Cortex of kidney (tissue), 1 donor: ENCODE measurements at places on chromosomes 16 and 17.

- DNase-seq: no peak
Observed at GRCh38 chr16:22070361-22071330, 21.7 kb upstream of the VWA3A start.

DNA sequence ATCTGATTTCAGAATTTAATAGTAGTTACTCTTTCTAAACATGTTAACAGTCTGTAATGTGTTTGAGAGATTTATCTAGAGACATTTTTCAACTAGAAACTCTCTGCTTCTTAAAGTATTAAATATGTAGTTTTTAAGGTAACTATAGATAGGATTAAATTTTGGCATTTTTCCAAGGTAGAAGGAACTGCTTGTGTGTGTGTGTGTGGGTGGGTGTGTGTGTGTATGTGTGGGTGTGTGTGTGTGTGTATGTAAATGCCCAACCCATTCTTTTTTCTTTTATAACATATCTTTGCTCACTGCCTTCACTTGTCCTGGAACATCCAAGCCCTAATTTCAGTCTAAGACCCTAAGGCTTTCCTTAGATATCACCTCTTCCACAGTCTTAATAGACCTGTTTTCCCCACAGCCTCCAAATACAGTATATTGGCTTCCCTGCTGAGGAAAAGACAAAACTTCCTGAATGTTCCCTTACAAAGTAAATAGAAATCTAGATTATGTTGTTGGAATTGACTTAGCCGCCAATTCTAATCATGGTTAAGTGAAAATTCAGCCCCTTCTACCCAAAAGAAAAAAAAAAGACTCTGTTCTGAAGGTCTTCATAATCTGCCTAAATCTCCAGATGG, 33.5 kb downstream of the NUP93 start:
- DNase-seq: no peak

- no peak for DNase-seq
Observed at GRCh38 chr17:75652934-75653549, 13.9 kb downstream of the RECQL5 start.

DNA sequence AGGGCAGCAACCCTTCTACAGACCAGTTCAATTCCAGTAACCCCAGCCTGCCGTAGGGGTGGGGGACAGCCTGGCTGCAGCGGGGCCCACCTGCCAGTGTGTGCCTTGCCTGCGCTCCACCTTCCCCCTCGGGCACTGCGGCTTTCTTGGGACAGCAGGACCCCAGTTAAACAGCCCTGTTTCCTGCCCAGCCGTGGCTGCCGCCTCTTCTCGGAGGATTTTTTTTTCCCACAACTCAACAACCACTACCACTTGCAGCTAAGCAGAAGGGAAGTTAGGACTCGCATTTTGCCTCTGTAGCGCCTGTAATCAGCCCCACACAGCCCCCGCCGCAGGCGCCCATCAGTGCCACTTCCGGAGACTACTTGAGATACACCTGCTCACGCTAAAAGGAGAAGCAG, 76.1 kb downstream of the RAI1 start:
- DNase-seq: no peak

- peak; percentile 25 for DNase-seq
Observed at GRCh38 chr16:56657555-56658326, at the start of gene MT1F. TSS of gene MT1F (plus strand) at chr16:56657959. CDS start at chr16:56658059, 100 bp downstream.

DNA sequence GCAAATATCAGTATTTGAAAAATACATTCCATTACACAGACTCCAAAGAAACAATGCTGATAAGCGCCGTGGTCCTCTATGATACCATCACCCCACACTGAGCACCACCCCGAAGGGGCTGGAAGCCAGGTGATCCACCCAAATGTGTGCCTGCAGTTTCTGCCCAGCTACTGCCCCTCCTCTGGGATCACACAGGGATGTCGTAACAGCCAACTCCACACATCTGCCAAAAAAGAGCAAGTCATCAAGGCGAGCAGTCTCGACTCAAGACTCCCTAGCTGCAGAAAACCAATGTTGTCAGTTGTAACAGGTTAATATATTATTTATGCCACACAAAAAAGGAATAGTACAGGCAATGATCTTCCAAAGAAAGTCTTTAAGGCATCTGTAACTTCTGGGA, 21.0 kb downstream of the CYB5D2 start:
- no peak for DNase-seq

DNA sequence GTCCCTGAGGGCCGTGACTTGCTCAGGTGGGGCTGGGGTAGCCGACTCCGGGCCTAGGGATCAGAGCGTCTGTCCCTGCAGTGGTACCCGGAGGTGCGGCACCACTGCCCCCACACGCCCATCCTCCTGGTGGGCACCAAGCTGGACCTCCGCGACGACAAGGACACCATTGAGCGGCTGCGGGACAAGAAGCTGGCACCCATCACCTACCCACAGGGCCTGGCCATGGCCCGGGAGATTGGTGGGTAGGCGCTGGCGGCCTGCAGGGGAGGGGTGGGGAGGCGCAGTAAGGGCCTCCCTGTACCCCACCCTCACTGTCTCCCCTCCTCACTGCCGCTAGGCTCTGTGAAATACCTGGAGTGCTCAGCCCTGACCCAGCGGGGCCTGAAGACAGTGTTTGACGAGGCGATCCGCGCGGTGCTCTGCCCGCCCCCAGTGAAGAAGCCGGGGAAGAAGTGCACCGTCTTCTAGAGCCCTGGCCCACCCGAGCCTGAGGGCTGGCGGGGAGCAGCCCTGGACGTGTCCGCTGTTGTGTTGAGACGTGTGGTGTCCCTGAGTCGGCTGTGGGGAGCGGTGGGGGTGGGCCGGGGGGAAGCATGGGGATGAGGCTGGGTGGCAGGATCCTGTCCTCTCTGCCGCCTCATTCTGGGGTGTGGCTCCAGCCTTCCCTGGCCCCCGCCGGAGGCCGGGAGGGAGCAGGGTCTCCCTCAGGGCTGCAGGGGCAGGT, 2.0 kb downstream of the RAC3 start:
- no peak for DNase-seq

DNA sequence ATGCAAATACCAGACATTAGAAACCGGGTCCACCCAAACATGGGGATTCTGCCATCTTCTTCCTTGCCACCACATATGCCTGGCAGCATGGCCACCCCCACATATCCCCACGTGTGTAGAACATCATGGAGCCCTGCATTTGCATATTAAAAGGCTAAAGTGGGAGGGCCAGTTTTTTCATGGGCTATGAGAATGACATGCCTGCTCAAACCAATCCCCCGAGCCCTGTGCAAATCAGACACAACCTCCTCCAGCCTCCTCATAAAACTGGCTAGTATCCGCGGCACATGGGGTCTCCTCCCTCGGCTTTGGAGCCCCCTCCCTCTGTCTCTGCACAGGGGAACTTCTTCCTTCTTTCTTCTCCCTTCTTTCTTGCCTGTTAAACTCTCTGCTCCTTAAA, 174.9 kb upstream of the WSCD1 start:
- DNase-seq: no peak

DNA sequence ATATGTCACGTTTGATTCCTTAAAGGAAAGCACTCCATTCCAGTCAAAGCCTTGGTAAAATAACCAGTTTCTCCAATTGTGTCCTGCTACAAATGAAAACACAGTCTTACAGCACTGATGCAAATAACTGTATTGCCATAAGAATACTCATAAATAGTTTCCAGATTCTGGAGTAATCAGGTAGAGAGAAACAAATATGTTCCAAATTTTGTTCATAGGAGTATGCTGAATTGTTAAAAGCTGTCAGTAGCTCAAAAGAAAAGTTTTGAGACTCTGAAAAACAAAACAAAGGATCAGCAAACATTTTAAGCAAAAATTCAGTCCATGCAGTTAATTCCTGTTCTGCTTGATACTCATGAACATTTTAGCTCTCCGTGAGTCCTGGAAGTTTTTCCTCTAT, 7.8 kb downstream of the DHRS7B start:
- DNase-seq: no peak
